M059J (cell line): ENCODE measurements at places on chromosomes 1 and 21. TPM values are rescaled to one million over a fixed set of nuclear protein-coding genes. Genes with fewer than 3 reads are reported as not detected.

- DNase-seq, result no peak
Measured at GRCh38 chr1:243508943-243509342, 253.1 kb downstream of the SDCCAG8 start.

- peak; percentile 75 for DNase-seq
Measured at GRCh38 chr1:66282343-66282852, 251.6 kb upstream of the SGIP1 start.

GRCh38 chr1:3653286-3653618 is 936 bp downstream of the TP73 start:
- DNase-seq, result no peak

DNA sequence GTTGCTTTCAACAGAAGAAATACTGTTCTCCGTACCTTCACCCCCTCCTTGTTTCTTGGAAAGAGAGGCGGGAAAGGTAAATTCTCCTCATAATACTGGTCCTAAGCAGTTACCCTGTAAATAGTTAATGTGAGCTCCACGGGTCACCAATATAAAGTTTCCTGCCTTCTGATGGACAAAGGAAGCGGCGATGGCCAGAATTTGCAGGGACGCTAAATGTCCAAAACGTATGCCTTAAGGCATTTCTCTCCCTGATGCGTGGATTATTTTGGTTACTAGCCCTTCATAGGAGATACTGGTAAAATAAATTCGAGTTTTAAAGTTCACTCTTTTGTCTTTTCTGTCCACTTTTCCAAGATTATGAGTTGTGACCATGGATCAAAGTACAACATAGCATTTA is 898 bp upstream of the PTGS2 start:
- DNase-seq, result no peak

SLC22A15 gene
- 0.05 and 0.62 TPM in 2 replicates for total RNA-seq

TMEM82 gene
- total RNA-seq, result not detected in 2 replicates

INSRR gene
- total RNA-seq, result not detected in 2 replicates
